ENCODE measurements at places on chromosomes 6 and 20.

DNA sequence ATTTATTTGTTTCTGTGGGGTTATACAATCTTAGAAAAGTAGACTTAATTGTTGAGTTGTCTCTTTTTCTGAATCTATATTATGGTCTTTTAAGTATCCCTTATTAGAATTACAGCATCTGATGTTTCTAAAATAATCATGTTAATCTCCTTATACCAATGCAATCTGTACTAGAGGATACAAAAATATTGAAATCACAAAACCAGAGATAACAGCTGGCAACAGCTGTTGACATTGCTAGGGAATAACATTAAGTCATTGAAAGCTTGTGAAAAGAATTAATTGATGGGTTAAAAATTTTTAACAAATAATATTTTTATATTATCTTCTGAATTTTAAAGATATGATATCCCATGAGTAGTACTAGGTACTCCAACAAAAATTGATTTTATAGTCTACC lies 162.6 kb downstream of the COL19A1 start:
- DNase-seq, result no peak

- DNase-seq, result peak; percentile 85
These were observed 124.7 kb upstream of the SPACA1 start for GRCh38 chr6:87922947-87923330.

DNA sequence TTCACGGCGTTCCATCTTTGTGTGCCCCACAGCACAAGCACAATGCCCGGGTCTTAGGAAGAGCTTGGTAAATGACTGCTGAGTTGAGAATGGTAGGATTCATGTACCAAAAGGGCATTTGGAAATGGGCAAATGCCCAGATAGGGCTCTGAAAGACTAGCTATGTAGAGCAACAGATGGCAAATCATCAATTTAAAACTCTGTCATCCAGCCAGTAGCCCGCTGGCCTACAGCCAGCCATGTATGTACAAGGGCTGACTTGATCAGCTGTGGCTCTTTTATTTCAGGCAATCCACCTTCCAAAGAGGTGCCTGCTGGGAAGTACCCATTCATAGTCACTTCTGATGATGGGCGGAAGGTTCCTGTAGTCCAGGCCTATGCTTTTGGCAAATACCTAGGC lies 35.1 kb downstream of the NT5E start:
- DNase-seq, result no peak

- DNase-seq, result peak; percentile 92
These were observed 18.9 kb downstream of the PCNA start for GRCh38 chr20:5100684-5101347.

GRCh38 chr6:54737247-54737646 lies 109.3 kb upstream of the FAM83B start:
- DNase-seq, result no peak

- no peak for DNase-seq
These were observed 74.4 kb downstream of the MBOAT1 start for GRCh38 chr6:20137837-20138236.

DNA sequence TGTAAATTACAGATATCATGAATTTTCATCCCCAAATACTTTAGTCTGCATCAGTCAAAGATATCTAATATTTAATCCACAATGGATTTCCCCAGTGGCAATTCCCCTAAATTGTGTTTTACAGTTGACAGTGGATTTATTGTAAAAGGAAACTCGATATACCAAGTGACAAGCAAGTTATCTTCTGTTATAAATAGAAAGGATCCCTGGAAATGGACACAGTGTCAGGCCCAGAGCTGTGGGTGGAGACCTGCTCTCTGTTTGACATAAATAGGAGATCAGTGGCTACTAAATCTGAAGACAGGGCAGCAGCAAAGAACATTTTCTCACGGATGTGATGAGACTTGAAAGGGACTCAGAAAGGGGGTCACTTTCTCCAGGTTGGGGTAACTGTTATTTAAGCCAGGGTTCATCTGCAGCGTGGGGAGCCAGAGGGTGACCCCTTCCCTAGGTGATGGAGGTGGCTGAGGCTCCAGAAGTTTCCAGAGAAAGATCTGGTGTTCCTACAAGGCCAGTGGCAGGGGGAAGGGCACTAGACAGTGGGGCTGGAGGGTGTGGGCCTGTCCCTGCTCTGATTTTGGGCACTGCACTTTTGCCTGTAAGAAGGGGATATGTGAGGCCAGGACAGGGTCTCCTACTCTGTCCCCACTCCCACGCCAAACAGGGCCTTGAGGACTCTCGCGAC lies 12.3 kb upstream of the FAM110A start:
- DNase-seq, result no peak

DNA sequence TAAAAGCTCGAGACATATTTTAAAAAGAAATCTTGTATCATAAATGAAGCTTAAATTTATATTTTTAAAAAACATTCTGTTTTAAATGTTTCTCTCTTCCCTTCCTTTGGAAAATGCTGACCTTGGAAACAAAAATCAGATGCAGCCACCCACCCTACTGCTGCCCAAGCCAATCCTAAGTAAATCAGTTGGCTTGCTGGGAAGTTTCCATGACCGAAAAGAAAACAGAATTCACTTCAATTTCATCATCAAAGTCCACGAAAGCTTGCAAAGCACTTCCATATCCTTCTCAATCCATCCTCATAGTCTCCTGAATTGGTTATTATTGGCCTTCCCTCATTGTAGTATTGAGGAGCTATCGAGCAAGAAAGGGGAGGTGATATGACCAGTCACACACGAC lies 80.1 kb downstream of the PLCG1 start:
- no peak for DNase-seq

DNA sequence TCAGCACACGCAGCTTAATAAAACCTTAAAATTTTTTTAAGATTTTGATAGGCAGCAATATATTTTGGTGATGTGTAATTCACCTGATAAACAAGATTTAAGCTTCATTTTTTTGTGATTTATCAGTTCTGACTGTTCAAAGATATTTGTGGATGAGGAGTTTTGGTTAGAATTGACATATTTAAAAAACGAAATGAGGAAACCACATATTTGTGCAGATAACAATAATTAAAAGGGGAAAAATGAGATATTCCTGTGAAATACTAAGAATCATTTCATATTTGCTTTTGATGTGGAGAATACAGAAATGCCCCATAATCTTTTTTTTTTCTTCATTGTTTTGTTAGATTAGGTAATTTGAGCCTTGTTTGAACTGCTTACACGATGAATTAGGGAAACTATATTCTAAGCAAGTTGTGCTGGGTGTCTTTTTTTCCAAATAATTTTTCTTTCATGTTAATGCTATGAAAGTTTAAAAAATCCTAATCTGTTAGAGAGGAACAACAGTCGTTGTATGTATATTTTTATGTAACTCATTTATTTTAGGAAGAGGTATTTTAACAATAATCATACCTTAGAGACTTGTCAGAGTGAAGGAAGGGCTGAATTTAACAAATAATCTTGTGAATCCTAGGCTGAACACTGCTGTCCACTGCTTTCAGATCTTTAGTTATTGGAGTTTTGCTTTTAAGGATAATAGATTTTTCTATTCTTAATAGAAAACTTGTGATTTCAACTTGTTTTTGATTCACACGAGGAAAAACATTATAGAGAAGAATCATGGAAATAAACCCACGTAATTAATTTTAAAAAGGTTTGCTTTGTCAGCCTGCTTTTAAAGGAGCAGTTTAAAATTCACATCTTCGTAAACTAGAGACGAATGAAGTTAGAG lies 4.0 kb downstream of the ARID1B start:
- DNase-seq, result no peak

DNA sequence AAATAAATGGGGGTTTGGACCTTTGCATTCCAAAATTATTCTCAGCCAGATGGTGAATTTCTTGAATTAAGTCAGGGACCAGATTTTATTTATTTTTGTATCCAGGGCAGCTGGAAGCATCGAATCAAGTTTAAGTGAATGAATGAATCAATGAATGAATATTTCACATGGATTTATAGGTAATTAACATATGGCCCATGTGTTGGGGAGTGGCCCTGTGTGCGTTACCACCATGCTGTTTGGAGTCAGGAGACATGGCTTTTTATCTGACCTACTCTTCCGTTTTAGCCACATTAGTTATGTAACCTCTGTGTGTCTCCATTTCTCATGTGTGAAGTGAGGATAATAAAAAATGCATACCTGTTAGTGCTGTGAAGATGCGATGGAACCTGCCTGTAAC lies 213.5 kb downstream of the CDH26 start:
- DNase-seq, result no peak

- DNase-seq, result no peak
These were observed 133.2 kb upstream of the LRFN2 start for GRCh38 chr6:40720375-40720748.

GRCh38 chr6:3804964-3805363 lies 44.2 kb upstream of the FAM50B start:
- no peak for DNase-seq

- DNase-seq, result no peak
These were observed 11.2 kb downstream of the CASS4 start for GRCh38 chr20:56423211-56423610.

- no peak for DNase-seq
These were observed 197.5 kb downstream of the BCKDHB start for GRCh38 chr6:80304014-80304413.

- DNase-seq, result peak; percentile 84
These were observed 41.9 kb upstream of the CTNNBL1 start for GRCh38 chr20:37651932-37652331.

DNA sequence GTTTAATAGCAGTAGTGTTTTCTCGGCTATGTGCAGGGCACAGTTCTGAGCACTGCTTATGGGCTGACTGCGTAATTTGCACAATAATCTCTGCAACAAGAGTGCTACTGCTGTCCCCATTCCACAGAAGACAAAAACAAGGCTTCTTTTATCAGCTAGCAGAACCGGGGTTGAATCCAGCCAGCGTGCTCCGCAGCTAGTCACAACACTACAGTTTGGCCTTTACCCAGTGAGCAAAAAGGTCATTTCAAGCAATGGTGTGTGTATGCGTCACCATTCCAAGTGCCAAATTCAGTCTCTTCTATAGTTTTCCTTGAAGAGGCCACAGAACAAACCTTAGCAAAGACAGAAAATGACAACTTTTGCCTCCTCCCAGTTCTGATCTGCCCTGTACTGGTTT lies 61.1 kb downstream of the LRFN2 start:
- DNase-seq, result no peak

- DNase-seq, result no peak
These were observed 21.9 kb downstream of the ECT2L start for GRCh38 chr6:138817799-138818198.

DNA sequence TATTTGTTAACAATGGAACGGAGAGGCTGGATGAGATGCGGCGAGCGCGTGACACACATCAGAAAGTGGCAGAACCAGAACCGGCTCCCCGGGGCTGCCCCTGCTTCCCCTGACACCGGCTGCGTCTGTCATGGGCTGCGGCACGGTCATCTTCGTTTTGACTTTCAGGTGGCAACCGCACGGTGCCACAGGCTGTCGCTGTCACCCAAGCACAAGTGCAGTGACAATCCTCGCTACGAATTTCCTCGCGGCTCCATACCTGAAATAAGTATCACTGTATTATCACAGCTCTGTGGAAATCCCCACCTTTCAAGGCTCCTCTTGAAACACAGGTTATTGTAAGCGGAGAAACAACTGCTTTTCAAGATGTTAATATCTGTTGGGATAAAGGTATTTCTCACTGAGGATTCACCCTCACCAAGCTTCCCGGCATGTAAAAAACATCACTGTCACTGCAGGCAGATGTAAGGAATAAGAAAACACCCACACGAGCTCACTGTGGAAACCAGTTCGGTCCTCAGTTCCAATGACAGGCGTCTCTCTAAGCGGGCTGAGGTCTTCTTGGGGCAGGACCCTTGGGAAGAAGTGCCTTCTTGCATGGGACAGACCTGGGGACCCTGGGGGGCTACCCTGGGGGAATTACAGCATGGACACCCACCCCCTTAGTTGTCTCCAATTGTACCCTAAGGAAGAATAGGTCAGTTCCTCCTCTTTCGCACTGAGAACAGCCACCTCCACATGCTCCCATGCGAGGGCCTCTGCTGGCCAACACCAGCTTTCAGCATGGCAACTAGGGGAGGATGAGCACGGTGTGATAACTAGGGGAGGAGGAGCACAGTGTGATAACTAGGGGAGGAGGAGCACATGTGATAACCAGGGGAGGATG lies 86.3 kb downstream of the DACT2 start:
- DNase-seq, result no peak

- no peak for DNase-seq
These were observed 38.2 kb downstream of the OR2B2 start for GRCh38 chr6:27874016-27874415.

GRCh38 chr20:36322131-36322530 lies 16.0 kb downstream of the DLGAP4 start:
- DNase-seq, result no peak

- peak; percentile 66 for DNase-seq
These were observed 3.6 kb downstream of the ARFRP1 start for GRCh38 chr20:63703976-63704748.

GRCh38 chr6:142030115-142030619 lies 102.6 kb upstream of the GJE1 start:
- DNase-seq, result no peak

DNA sequence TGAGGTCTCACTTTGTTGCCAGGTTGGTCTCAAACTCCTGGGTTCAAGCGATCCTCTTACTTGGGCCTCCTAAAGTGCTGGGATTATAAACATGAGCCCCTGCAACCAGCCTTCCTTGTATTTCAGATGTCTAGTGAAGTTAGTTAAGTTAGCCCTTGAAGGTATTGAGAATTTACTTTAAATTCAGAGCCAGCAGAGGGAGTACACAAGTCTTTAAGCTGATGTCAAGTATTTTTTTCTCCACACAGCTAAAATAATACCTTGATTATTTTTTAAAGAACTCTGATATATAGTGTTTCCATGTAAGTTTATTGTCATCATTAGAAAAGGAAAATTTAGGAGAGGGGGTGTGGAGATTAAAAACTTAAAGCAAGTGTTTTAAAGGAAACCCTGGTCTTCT lies 9.8 kb downstream of the FOXO3 start:
- no peak for DNase-seq

DNA sequence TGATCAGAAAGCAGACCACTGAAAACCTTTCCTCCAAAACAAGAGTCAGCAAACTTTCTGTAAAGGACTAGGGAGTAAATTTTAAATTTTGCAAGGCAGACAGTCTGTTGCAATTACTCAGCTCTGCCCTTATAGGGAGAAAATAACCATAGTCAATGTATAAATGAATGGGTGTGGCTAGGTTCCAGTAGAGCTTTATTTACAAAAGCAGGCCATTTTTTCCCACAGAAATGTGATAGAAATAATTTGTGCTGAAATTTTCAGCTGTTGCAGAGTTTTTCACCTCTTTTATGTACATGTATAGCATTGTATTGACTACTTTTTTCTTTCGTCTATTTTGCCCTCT lies 7.7 kb downstream of the AMD1 start:
- DNase-seq, result no peak

GRCh38 chr6:124964764-124965105 lies 2.5 kb downstream of the RNF217 start:
- no peak for DNase-seq

GRCh38 chr20:23419995-23420901 lies 1.0 kb downstream of the NAPB start:
- peak; percentile 91 for DNase-seq

Data from spleen (tissue), 13 donors.